ENCODE measurements at places on chromosomes 4 and X. TPM values are rescaled to one million over a fixed set of nuclear protein-coding genes. Genes with fewer than 3 reads are reported as not detected.

- no peaks in the 10 kb centered on the region for H3K27me3 ChIP-seq
- no peak for DNase-seq
- peaks cover 4% of the 10 kb centered on the region for H3K4me1 ChIP-seq
Measured at GRCh38 chrX:84188320-84188834, 378 bp upstream of the RPS6KA6 start.

DNA sequence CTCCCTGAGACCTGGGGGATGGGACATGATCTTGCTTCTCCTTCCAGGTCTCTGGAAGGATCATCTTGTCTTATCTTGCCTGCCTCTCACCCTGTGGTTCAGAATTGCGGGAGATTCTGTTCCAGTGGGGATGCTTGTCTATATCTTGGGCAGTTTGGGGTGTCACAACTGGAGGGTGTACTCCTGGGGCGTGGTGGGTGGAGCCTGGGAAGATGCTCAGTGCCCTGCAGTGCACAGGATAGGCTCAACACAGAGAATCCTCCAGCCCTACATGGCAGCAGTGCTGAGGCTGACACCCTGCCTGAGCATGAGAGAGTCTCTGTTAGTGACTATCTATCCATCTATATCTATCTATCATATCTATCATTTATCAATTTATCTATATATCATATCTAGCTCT, 7.7 kb downstream of the P2RY8 start:
- no peaks in the 10 kb centered on the region for H3K36me3 ChIP-seq
- no peaks in the 10 kb centered on the region for H3K4me1 ChIP-seq
- no peak overlapping the region for H3K27ac ChIP-seq

DNA sequence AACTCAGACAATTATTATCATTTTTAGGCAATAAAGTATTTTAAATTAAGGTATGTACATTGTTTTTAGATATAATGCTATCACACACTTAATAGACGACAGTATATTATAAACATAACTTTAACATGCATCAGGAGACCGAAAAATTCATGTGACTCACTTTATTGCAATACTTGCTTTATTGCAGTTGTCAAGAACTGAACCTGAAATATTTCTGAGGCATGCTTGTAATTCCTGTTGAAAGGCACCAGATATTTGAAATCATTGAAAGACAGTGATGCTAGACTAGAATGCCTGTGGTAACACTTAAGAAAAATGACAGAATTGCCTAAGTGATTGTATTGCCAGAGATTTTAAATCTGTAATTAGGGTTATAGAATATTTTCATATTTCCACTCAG, 175.6 kb upstream of the MAGEB2 start:
- no peak for DNase-seq
- H3K27ac ChIP-seq, result no peak overlapping the region
- H3K36me3 ChIP-seq, result no peaks in the 10 kb centered on the region

GRCh38 chr4:174910271-174910670, 7.9 kb upstream of the ADAM29 start:
- H3K27me3 ChIP-seq, result peaks cover 5% of the 10 kb centered on the region
- no peak for DNase-seq
- no peaks in the 10 kb centered on the region for H3K4me1 ChIP-seq
- H3K36me3 ChIP-seq, result peaks cover 2% of the 10 kb centered on the region

PRDM8 gene
- total RNA-seq, result 0.07 TPM

All from chondrocyte (in vitro differentiated cells).